ENCODE measurements at places on chromosomes 1 and 21.

DNA sequence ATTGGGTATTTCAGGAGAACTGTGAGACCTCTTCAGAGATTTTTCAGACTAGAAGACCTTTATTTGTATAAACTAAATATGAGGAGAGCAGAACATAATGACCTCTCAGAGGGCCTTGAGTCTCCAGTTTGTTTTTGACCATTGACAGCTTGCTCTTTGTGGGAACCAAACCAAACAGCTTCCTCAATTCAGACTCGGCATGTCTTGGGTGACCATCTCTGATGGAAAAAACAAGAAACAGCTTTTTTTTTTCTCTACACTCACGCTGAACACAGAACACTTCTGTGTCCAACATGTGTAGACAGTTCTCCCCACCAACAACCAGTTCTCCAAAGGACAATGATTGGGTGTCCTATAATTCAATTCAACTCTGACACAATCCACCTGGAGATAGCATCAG lies 11.5 kb downstream of the ATP1A4 start:
- DNase-seq: no peak

DNA sequence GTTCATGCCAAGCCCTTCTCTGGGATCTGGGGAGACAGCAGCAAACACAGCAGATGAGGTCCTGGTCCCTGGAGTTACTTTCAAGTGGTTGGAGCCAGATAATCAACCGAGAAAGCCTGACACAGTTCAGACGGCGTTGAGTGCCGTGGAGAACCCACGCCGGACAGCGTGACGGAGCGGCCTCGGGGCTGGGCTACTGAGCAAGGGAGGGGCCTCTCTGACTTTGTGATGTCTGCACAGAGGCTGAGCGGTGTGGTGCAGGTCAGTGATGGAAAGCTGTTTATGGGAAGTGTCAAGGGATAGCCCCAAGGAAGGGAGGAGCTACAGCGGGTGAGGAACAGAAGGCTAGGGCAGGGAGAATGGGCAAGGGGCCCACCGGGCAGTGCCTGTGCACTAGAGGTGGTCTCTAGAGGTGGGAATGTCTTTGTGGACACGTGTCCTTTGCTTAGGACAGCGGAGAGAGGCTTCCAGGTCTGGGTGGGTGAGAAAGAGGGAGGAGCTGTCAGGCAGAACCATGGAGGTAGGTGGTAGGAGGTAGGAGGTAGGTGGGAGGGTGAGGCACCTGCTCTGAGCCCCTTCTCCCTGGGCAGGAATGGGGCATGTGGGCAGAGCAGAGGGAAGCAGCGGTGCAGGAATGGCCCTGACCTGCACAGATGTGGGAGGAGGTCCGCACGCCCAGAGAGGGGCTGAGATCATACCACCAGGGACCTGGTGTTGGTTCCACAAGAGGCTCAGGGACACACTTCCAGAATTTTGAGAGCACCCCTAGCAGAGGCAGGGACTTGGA lies 62.8 kb downstream of the RUNX3 start:
- DNase-seq: no peak

DNA sequence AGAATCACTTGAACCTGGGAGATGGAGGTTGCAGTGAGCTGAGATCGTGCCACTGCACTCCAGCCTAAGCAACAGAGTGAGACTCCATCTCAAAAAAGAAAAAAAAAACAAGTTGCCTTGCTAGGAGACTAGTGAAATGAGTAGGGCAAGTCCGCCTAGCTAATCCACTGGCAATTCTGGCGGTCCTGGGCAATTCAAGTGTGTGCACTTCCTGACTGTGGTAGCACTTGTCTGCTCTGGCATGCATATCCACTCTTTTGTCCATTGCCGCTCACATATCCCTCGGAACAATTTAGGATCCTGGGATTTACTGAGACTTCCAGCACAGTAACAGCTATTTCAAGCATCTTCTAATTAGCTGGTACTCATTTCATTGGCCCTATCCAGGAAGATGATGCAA lies 426.3 kb upstream of the ADGRL2 start:
- no peak for DNase-seq

DNA sequence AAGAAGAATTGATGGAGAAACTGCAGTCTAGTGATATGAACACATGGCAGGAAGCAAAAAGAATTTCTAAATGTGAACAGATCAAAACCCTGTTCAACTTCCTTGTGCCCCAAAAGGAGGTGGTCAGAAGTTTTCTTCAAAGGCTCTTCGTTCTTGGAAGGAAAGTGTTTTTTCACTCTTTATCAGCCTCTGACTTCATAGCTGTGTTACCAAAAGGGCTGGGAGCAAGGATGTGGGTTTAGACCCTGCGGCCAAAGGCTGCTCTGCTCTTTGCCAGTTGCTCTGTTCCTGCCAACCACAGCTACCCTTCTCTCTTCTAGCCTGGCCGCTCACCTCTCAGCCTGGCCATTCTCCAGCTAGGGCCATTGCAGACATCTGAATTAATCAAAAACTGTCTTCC lies 53.8 kb downstream of the PTGER3 start:
- no peak for DNase-seq

Data from COLO829 (cell line).